WTC11 (cell line): ENCODE measurements at places on chromosomes 12 and 14. TPM values are rescaled to one million over a fixed set of nuclear protein-coding genes. Genes with fewer than 3 reads are reported as not detected.

Gene NABP2
- total RNA-seq, result 42.7 to 47.9 TPM (median 47.5 TPM) in 3 replicates

Gene ASCL1
- 0.07 to 0.14 TPM (median 0.07 TPM) in 3 replicates for total RNA-seq

Gene CCDC59
- total RNA-seq, result 48.9 to 49.2 TPM (median 49.2 TPM) in 3 replicates

Gene PROX2
- 0.04 to 0.27 TPM in 2 of 3 replicates, not detected in the other for total RNA-seq

Gene RNF212B
- total RNA-seq, result 0.27 to 0.55 TPM (median 0.46 TPM) in 3 replicates

Gene POTEM
- not detected in 3 replicates for total RNA-seq

Gene PRH2
- total RNA-seq, result 0.52 TPM in 1 of 3 replicates, not detected in the others

Gene DDN
- 0.33 to 0.55 TPM (median 0.50 TPM) in 3 replicates for total RNA-seq

Gene DNAI7
- 0.25 TPM in 1 of 3 replicates, not detected in the others for total RNA-seq

Gene ADAM21
- total RNA-seq, result not detected in 3 replicates

- DNase-seq, result no peak
Measured at GRCh38 chr12:109698820-109699219, 14.8 kb upstream of the FAM222A start.

- DNase-seq, result peak; percentile 21
Measured at GRCh38 chr12:72330301-72330700, 58.1 kb downstream of the TRHDE start.

- no peak for DNase-seq
Measured at GRCh38 chr12:75859868-75860267, 171.7 kb downstream of the PHLDA1 start.

DNA sequence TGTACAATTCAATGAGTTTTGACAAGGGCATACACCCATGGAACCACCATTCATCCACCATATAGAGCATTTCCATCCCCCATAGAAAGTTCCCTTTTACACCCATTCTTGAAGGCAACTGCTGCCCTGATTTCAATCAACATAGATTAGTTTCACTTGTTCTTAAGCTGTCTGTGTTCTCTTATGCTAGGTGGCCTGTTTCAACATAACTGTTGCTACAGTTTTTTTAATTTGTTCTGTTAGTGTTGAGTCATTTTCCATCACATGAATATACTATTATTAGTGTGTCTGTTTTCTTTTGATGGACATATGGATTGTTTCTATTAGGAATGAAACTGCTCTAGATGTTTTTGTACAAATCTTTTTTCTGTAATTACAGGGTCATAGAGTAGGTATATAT lies 123.4 kb downstream of the PTPRQ start:
- no peak for DNase-seq

DNA sequence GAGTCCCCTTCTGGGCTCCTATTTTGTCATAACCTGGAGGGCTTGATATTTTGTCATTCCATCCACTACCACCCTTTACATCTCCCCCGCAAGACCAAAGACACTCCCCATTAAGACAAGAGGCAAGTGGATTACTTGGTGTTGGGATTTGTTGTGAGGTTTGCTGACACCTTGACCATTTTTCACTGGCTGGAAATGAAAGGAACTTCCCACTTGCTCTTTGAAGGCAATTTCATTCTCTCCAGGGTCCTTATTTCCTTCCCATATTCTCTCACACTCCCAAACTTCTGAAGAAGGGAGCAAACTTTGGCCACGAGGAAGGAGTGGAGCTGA lies 14.9 kb downstream of the AGAP2 start:
- no peak for DNase-seq

DNA sequence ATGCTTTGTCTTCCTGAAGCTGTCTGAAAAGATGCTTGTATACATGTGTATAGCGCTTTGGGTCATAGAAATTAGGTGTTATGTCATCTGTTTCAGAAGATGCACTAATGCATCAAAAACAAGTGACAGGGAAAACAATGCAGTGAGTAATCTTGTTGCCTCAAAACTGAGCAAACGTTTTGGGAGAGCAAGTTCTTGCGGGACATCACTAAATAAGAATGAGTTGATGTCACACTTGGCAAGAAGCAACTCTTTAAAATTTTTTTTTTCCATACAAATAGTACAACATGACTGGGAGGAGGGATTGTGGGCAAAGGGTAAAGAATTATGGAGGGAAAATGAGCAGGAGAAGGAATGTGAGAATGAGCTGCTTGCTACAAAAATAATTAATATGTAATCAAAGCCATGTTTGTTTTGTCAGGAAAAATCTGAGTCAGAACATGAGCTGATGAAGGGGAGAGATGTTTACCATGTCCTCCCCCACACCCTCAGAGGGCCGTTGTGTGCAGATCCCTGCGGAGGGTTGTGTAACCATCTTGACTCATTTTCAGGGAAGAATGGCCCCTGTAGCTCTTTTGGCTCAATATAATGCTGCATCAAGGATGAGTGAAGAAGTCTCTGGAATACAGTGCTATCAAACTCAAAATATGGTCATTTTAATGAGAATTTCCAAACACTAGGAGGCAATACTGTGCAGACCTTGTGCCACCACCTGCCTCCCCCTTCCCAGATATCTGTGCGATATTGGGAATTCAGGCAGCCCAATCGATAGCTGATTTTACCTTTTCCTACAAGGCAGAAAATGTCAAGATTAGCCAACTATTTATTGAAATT lies 41.4 kb downstream of the BORCS5 start:
- no peak for DNase-seq

- peak; percentile 14 for DNase-seq
Measured at GRCh38 chr14:59262717-59263454, 74.4 kb downstream of the DAAM1 start.

- DNase-seq, result no peak
Measured at GRCh38 chr12:124110372-124110883, 137.4 kb downstream of the ZNF664 start.

- no peak for DNase-seq
Measured at GRCh38 chr12:91988086-91988923, 157.3 kb downstream of the BTG1 start.

GRCh38 chr12:89080793-89081465 lies 271.4 kb downstream of the DUSP6 start:
- no peak for DNase-seq

DNA sequence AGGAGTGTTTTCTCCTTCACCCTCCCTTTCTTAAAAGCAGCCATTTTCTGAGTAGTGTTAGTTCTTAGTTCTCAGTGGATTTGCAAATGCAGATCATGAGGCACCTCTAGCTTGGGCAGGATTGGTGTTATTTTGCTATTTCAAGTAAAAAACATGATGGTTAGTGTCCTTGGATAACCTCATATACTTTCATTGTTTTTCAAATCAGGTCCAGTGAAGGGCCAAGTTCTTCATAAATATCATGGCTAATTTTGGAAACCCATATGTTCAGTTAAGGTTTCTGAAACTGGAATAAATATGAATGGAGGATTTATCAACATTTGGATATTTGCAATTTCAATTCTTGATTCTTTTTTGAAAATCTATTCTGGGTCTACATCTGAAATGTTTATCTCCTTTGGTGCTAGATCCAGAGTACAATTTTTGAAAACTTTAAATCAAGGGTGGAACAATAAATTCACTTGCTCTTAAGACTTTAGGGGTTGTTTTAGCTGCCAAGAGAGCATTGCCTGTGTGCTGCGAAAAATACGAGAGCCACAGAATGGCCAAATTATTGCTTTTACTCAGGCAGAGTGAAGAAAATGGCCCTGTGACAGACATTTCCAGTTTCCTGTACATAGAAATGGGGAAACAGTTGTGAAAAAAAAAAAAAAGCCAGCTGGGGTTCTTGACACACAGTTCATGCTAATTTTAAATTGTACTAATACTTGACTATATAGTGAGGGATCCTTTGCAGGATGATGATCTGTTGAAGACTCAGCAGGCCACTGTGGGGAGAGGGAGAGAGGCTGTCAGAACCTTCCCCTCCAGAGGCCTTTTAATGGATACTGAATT lies 104.6 kb downstream of the BICD1 start:
- DNase-seq, result no peak

DNA sequence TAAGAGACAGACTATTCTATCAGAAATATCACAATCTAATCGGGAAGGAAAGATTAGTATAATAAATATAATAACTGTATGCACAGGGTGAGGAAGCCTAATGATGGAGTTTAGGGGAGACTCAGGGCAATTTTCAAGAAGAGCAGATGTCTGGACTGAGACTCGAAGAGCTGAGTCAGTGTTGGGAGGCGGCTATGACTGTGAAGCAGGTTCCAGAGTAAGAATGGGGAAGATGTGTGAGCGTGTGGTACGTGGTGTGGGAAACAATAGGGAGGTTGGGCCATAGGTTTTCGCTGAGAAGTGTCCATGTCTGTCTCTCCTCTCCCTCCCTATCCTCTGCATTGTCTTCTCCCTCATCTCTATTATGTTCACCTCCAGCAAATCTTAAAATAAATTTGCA lies 85.6 kb downstream of the LMO3 start:
- no peak for DNase-seq

GRCh38 chr14:33711811-33712216 lies 239.1 kb downstream of the EGLN3 start:
- DNase-seq, result no peak

- peak; percentile 18 for DNase-seq
Measured at GRCh38 chr14:69107407-69108003, 45.4 kb downstream of the DCAF5 start.

DNA sequence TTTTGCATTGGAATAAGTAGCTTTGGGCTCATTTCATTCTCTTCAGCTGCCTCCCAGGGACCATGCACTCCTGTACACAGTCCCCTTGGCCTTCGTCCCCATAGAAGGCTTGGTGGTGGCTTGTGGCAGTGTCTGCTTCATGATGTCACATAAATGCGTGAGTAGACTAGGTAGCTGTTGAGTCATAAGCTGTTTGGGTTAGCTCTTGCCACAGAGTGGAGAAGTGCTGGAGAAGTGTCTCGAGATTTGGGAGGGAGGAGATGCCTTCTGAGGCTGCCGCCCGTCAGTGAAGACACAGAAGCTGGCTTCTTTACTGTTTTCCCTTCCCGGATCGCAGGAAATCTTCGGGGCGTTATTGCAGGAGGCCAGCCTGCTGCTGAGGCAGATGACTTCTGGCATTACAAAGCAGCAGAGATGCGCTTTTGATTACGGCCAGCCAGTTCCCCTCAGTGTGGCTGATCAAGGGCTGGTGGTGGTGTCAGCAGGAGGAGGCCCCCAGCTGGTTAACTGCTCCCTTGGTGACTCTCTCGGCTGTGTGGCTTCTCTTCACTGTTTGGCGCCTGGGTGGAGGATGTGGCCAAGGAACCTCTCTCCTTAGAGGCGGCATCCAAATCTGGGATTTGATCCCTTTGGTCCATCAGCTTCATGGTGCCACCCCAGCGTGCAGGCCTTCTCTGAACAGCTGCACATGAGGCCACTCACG lies 67.6 kb downstream of the AACS start:
- DNase-seq, result no peak
